ENCODE measurements at places on chromosomes 6 and 20. TPM values are rescaled to one million over a fixed set of nuclear protein-coding genes. Genes with fewer than 3 reads are reported as not detected.

- peak; percentile 3 for DNase-seq
Measured at GRCh38 chr6:128567029-128567428, 46.6 kb upstream of the PTPRK start.

- peak; percentile 40 for DNase-seq
Measured at GRCh38 chr6:108730635-108731515, 117.3 kb upstream of the ARMC2 start.

MDFI gene
- not detected for total RNA-seq

- DNase-seq = no peak
Measured at GRCh38 chr6:104214901-104215300, 644.8 kb downstream of the HACE1 start.

ANGPT4 gene
- total RNA-seq = not detected

DNA sequence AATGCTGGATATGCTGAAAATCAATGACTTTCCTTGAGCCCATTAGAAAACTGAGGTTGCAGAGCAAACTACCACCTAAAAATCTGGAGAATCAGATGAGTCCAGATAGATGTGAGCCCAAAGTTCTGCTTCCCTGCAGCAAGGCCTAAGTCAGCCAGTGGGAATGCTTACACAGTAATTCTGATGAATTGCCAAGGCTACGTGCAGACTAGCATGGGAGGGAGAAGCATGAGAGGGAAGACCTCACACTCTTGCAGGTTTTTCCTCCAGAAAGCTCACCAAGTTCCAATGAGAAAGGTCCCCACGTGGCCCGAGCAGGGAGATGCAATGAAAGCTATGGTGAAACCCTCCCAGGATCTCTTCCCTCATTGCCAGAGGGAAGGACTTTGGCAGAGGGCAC lies 104.8 kb upstream of the SIRPA start:
- DNase-seq = no peak

DNA sequence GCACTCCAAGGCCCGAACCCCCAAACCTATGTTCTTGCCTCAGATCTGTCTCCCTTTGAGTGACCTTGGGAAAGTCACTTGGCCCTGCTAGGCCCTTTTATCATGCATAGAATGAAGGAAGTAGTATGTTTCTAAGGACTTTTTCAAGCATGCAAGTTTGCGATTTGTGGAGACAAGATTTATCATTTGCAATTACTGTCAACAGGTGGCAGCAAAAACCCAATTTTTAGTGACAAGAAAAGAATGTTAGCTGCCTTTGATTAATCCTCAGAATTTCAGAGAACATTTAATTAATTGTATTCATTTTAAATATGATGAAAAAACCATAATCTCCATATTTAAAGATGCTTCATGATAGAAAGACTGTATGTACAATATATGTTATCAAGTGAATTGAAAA lies 28.3 kb upstream of the PREP start:
- DNase-seq = no peak

- no peak for DNase-seq
Measured at GRCh38 chr6:47773005-47773404, 8.8 kb upstream of the OPN5 start.

DNA sequence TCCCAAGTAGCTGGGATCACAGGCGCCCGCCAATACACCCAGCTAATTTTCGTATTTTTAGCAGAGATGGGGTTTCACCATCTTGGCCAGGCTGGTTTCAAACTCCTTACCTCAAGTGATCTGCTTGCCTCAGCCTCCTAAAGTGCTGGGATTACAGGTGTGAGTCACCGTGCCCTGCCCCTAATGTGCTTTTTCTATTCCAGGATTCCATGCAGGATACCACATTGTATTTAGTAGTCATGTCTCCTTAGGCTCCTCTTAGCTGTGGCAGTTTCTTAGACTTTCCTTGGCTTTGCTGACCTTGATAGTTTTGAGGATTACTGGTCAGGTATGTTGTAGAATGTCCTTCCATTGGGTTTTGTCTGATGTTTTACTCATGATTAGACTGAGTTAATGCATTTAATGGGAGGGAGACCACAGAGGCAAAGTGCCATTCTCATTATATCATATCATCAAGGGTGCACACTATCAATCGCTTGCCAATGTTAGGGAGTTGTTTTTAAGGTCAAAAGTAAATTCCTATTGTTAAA lies 39.6 kb upstream of the TNFAIP3 start:
- DNase-seq = no peak

DNA sequence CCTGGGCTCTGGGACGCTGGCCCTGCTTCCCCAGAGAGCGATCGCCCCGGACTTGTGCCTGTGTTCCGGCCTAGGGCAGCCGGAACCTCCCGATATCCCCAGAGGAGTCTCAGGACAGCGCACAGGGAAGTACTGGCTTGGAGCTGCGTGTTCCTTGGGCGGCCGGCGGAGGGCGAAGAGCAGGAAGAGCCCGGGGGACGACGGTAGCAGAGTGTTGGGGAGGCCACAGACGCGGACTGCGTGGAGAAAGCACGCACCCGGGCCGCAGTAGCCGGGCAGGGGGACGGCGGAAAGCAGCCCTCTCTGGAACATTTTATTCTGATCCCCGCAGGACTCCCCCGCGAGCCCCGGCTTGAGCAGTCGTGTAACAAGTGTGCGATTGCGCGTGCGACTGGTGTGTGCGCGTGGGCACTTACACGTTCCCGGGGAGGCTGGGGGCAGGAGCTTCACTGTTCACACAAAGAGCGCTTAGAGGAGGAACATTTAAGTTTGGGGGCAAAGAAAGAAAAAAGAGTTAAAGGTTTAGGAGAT lies 36.1 kb downstream of the NCR2 start:
- DNase-seq = no peak
